ENCODE measurements at places on chromosomes 6 and 20.

DNA sequence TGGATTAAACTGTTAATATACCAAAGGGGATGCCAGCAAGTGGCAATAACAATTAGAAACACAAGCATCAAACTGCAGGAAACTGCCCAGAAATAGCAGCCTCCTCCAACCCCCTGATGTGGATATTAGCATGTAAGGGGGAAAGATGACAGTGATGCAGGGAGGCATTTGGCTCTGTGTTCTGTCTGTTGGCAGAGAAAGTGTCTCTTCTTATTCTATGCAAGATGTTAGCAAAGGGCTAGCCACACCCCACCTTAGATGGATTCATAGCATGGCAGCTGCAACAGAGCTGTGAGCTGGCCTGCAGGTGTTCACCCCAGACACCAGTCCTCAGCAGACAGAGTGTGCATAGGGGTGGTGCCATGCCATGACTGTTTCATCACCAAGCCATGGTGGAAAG, 38.0 kb downstream of the SCP2D1 start:
- no peak for DNase-seq

- DNase-seq: no peak
Measured at GRCh38 chr20:48538856-48539255, 288.9 kb downstream of the PREX1 start.

- DNase-seq: no peak
Measured at GRCh38 chr6:122347280-122347679, 52.2 kb upstream of the HSF2 start.

GRCh38 chr6:111782192-111782809, 91.0 kb downstream of the FYN start:
- no peak for DNase-seq

GRCh38 chr6:160421854-160422253, 73.7 kb downstream of the SLC22A3 start:
- no peak for DNase-seq

DNA sequence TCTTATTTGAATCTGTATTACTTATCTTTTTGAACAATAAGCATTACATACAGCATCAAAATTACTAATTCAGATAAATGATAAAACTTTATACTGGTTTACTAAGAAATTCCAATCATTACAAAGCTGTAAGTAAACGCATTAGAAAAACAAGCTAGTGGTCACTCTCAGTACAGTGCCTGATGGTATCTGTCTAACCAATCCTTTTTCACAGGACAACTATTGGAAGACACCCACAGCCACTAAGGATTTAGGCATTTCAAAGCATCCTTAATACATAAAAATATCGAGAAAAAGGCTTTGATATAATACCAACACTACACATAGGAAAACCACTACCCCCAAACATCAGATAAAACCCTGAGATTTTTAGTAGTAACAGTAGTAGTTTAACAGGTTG, 2.6 kb downstream of the CD164 start:
- DNase-seq: no peak

DNA sequence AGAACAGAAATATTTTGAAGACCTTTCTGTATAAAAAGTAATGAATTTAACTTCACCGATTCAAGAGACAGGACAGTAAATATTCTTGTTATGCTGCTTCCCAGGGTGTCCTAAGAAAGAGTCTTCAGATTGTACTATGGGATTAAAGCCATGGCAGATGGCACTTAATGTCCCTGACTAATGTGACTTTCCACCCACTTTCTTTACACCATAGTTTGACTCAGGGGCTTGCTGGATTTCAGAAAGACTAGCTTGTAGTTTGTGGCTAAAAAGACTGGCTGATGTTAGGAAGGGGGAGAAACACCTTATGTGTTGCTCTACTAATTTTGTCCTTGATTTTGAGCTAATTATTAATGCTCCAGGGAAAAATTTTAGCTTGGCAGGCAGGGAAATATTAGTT, 75.9 kb downstream of the UTRN start:
- no peak for DNase-seq

GRCh38 chr6:125191916-125192609, 38.5 kb downstream of the TPD52L1 start:
- peak; percentile 71 for DNase-seq

DNA sequence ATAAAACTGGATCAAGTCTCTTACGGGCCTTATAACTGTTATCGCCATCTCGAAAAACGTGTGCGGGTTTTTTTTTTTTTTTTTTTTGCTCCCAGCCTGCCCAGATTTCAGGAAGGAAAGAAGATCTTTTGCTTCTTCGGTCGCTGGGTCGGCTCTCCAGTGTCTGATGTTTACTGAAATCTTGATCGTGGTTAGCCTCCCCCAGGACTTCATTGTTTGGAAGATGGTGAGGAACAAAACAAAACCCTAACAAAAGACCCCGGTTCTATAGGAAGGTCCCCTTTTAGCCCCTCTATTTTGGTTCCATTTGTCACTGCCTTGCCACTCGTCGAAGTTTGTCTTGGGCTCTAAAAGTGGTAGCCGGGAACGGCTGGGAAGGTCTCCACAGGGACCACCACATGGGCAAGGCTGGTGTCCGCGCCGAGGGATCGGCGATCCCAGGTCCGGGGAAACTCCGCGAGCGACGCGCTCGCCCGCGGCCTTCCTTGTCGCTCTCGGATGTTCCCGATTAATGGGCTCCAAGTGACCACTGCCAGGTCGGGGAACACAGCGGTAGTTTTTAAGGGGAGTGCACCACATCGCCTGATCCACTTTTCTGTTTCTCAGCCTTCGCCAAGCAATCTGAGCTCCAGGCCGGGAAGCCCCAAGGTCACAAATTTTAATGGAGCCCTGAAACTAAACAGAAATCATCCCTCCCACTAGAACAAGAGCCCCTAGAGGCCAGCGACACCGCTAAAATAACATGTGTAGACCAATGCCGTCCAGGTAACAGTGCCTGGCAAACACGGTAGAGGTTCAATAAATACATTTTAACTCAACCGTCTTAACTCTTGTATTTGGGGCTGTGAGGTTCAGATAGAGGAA, 27.0 kb downstream of the TRIM27 start:
- no peak for DNase-seq

DNA sequence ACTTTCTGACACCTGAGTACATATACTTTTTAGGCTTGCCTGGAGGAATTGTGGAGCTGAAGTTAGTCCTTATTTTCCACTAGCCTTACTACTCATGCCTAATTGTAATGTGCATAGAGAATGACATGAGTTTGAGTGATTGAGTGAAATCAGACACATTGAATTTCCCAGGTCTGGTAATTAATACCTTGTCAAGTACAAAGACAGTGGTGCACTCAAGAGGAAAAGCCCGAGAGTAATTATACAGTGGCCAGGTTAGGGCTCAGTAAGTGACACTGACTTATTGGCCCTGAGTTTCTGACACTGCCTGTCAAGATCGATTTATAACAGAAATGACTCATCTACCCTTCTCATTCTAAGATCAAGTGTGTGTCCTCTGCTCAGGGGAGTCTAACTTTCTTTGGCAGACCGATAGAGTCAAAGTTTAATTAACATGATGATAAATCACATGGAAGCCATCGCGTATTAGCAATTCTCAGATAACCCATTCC, 288.3 kb downstream of the TPBG start:
- DNase-seq: no peak

DNA sequence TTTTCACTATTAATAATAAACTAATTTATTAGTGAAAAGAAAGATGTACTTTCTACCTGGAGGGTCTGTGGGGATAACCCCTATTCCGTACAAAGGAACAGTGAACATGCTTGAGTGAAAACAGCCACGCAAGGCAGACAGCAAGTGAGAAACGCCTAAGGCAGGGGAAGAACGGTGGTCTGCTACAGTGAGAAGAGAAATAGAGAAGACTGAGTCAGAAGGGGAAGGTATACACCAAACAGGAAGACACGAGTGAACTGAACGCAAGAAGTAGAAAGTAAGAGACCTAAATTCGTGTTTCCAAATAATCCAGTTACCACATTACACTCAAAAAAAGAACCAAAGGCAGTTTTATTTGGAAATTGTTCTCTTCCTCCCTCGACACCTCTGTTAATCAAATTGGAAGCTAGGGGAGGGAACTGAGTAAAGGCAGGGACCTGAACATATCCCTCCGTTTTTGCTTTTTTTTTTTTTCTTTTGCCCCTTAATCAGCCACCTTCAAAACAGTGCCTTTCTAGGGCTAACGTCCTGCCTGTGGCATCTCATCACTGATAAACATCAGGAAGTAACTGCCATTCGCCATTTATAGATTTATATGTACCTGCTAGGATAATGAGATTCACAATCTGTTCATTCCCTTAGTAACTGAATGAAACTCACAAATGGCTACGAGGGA, 48.9 kb downstream of the ATXN1 start:
- no peak for DNase-seq

DNA sequence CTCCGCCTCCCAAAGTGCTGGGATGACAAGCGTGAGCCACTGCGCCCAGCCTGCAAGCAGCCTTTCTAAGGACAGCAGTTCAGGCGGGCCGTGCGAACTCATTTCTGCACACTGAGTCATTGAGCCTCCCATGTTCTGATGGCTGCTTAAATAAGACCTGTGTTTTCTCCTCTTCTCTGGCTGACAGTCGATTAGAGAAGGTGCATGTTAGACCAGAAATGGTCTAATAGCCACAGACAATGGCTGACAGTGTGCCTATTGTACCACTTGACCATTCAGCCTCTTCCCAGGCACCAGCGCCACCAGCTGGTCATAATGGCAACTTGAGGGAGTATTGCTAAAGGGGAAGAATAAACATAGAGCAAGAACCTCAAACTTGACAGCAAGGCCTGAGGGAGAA, 6.2 kb downstream of the CST11 start:
- DNase-seq: peak; percentile 20

DNA sequence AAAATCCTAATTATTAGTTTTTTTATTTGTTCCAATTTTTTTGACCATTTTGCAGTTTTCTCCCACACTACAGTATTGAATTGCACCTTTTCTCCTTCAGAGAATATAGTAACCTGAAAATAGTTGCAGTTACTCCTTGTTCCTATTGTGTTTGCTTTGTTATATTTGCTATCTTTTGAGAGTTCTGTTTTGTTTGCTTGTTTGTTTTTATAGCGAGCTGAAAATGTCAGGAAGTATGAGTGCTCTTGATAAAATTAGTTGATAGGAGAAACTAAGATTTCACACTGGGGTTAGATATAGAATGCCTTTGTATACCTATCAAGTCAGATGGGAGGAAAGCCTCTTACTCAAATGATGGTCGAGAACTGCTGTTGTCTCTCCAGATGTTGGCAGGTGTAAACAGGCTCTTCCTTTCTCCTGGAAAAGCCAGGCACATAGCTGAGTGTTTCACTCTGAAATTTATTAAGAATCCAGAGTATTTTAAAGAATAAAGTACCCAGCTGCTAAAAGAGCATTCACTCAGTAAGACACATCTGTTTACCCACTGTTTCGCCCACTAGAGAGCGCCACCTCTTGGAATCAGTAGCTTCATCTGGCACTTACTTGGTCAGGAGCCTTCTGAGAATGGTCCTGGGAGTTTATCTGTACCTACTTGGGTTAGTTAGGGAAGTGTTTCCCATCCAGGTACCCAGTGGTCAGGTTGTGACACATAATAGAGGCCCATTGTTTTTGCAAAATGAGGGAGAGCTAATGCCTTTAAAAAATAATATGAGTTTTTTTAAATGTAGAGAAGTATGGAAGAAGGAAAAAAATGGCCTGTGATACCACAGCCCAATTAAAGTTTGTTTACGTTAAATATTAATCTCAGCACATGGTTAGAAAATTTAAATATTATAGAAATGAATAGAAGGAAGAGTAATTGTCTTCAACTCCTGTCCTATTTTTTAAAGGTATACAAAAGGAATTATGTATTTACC, 11.2 kb downstream of the NT5DC1 start:
- DNase-seq: no peak

GRCh38 chr6:55100686-55101085, 73.6 kb upstream of the HCRTR2 start:
- DNase-seq: no peak

GRCh38 chr20:61805365-61805764, 260.3 kb downstream of the TAF4 start:
- DNase-seq: no peak

DNA sequence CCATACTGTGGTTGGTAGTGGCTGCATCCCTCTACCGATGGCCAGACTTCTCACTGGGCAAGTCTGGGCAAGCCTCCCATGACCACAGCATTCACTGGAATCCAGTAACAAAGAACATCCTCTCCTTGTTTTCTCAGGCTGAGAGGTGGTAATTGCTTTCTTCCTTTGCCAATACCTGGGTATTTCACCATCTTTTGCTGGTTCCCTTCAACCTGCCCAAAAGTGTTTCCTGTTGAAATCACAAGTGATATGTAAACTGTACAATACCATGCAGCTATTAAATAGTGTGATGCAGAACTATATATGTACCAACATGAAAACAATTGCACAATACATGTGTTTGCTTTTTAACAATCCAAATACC, at the start of gene PTCHD4:
Gene PTCHD4 (minus strand): TSS at position 55 of the 364 bp plus-strand sequence. CDS start 42,240 bp downstream, outside the sequence.
- DNase-seq: peak; percentile 41

DNA sequence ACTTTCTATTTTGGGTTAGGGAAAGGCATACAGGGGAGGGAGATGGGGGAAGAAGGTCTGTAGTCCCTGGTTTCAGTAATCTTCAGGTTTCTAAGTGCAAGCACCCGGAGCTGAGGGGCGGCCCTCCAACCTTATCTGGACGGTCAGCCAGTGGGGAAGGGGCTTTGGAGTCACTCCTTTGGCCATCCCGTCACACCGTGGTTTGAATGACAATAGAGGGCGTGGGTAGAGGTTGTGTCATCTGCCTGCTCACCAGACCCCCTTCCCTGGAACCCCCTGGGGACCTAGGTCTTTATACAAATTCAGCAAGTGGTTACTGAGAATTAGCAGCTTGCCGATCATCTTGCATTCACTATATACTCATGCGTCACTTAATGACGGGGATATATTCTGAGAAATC, 29.1 kb downstream of the STK35 start:
- DNase-seq: no peak

GRCh38 chr6:125198398-125198937, 44.9 kb downstream of the TPD52L1 start:
- DNase-seq: no peak

DNA sequence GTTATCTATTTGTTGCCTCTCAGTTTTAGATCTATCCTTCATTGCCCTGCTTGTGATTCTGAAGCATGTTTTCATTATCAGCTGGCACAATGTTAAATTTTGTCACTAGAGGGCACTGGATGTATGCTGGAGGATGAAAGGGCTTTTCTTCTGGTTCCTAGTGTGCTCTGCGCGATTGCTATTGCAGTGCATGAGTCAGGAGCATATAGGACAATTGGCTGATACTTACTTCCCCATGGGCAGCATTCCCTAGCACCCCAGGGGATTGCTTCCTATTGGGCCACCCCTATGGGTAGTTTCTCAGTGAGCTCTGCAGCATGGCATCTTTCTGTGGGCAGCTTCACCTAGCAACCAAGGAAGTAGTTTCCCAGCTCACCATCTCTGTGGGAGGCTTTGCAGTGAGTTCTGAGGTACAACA, 280.3 kb upstream of the SYNCRIP start:
- DNase-seq: peak; percentile 20

Data from non-pigmented ciliary epithelial cell (primary cell).